ENCODE measurements at places on chromosomes 7 and 10.

GRCh38 chr10:31390804-31391203 is 71.8 kb downstream of the ZEB1 start:
- no peak for DNase-seq

DNA sequence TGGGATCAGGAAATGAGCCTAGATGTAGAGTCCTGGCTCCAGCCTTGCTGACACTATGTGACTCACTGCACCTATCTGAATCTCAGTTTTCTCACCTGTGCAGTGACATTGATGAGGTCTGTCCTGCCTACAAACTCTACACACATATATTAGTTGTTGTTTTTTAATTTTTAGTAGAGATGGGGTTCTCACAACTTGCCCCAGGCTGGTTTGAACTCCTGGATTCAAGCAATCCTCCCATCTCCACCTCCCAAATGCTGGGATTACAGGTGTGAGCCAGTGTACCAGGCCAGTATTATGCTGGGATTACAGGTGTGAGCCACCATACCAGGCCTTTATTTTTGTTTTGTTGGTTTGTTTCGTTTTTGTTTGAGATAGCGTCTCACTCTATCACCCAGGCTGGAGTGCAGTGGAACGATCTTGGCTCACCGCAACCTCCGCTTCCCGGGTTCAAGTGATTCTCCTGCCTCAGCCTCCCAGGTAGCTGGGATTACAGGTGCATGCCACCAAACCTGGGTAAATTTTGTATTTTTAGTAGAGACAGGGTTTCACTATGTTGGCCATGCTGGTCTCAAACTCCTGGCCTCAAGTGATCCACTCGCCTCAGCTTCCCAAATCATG is 11.8 kb upstream of the DDIT4 start:
- DNase-seq: no peak

DNA sequence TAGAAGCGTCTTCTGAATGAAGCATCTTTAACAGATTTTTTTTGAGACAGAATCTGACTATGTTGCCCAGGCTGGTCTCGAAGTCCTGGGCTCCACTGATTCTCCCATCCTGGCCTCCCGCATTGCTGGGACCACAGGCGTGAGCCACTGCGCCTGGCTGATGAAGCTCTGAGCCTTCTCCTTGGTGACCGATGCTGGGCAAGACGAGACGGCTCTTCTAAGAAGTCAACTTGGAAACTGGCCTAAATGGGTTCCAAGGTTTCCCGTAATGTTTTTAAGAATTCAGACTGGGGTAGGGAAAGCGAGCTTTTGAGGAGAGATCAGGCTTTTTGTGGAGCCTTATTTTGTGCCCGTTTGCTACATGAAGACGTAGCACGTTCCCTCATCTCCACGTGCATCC is 224.5 kb downstream of the ZMYND11 start:
- no peak for DNase-seq

DNA sequence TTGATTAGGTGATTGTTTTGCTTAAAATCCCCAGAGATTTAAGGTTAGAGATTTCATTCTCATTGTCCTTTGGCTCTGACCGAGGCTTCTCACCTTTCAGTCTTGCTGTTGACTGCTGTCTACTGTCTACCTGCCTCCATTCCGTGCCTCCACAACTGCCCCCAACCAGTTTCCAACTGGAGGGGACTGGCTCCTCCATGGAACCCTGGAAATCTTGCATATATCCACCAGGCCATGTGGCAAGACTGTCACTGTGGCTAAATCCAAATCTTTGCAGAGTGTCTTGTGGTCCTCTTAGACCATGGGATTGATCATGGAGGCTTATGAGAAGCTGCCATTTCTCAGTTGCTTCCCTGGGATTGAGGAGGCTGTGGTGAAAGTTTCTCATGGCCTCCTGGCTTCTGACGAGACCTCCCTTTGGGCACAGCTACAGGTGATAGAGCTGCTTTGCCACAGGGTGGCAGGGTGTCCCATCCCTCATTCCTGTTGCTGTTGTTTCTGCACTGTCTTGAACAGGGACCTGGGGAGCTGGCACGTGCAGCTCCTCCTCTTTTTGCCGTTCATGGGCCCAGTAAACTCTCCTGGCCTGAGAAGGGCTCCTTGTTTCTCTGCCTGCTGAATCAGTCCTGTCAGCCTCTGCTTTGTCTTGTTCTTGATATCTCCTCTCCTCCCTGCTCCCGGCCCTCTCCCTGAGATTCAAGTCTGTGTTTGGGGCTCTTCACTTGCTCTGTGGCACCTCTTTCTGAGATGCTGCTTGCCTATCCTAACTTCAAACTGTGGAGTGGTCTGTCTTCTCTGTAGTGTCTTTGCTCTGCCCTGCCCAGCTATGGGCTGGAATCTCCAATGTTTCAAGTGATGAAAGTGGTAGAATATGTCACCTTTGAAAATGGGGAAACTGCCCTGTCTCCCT is 63.6 kb upstream of the IGFBP3 start:
- no peak for DNase-seq

- DNase-seq: no peak
Measured at GRCh38 chr10:5490032-5490431, 9.3 kb downstream of the CALML5 start.

- DNase-seq: no peak
Measured at GRCh38 chr10:103657061-103657591, 163.6 kb downstream of the NEURL1 start.

DNA sequence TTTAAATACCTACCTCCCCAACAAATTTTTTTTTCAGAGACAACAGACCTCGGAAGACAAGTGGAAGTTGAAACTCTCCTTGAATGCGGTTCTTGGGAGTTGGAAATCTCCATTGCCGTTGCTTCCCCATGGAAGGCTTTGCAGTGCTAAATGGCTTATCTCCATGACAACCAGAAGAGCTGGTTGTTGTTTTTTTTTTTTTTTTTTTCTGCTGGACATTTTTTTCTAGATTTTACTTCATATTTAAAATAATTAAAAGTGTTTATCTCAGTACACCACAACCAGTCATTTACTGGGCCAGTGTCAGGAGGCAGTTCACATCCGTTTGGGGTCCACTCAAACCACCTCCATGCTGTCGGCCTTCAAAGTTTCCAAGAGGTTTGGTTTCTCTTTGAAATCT is 348.5 kb upstream of the PRKCQ start:
- DNase-seq: peak; percentile 62

DNA sequence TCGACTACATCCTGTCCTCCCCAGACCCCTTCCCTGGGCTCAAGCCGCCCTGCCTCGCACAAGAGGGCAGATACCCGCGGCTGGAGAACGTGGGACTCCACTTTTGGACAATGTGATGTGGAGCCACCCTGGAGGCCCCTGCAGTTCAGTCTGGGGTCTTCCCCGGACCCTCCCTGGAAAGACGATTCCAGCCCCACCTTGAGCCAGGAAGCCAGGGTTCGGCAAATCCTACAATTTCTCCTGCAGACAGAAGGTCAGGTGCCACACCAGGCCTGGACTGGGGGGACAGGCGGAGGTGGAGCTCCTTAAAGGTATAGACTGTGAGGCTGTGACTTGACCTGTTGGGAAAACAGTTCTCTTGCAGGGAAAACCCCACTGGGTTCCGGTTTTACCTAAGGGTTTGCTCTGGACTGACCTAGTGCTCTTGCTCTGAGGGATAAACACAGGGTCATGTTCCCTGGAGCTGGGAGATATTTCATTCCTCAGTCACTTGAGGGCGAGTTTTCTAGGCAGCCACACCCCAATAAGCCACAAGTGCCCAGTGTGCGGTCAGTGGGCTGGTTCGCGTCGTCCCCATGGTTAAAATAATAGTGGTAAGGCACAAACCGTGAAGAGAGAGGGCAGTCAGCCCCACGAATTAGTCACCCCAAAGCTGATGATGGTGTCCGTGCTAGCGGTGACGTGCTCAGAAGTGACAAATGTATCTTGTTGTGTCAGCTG is 1.6 kb downstream of the FOXL3 start:
- DNase-seq: no peak

DNA sequence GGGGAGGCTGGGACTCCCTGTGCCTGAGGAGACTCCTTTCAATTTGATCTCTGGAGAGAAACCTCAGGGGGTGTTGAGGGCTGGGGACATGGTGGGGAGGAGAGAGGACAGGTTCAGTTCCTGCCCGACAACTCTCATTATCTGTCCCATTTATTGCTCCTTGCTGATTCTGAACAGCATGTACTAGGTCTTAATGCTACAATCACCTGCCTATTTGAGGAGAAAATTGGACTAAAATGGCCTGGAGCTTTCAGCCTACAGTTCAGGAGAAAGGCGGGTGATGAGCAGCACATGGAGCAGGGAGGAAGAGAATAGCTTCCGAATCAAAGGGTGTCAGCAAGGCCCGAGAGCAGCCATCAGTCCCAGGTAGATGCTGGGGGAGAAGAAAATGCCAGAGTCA is 30.0 kb upstream of the ADCYAP1R1 start:
- DNase-seq: no peak

- no peak for DNase-seq
Measured at GRCh38 chr10:16646181-16647059, 124.7 kb upstream of the C1QL3 start.

GRCh38 chr10:132199268-132199853 is 12.6 kb downstream of the DPYSL4 start:
- no peak for DNase-seq

DNA sequence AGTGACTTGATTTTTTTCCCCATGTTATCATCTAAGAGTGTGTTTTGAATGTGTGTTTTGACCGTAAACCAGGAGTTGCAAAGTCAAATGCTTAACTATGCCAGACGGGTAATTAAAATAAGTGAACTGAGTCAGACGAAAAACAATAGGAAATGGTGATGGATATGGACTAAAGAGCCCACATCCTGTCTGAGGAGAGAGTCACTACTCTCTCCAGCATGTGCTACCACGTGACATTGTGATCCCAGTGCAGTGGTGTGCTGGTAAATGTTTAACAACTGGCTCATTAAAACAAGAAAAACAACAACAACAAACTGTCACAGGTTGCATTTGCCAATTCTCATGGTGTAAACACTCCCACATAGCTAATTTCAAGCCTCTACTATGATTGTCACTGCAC is 164.3 kb downstream of the SUGCT start:
- no peak for DNase-seq

DNA sequence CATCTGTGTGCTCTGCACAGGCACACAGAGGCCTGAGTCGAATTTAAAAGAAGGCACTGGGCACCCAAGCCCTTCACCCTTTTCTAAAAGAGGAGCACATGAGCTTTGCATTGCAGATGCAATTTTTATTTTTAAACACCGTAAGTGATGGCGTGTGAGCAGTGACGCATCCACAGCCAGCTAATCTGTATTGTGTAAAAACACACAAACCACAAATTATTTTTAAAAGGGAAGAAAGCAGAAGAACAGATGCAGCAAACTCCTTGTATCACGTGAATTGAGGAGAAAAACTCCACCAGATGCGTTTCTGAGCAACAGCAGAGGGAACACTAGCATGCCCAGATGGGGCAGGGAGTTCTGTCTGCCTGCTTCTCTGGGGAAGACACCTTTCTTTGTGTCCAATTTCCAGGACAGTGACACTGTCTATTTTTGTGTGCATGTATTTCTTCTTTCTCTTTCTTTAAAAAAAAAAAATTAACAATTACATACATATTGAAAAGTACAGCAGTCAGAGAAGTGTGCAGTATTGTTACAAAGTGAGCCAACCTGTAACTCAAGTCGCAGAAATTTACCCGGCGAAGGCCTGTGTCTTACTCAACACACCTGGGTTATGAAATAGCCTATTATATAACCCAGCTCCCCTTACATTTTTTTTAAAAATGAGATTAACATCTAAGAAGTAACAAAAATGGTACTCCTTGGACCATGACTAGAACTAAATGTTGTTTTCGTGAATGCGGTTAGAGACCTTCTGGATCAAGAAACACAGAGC is 39.2 kb downstream of the EEPD1 start:
- DNase-seq: no peak

GRCh38 chr7:18356191-18356645 is 139.3 kb upstream of the HDAC9 start:
- peak; percentile 57 for DNase-seq

GRCh38 chr10:102408131-102408727 is 10.4 kb downstream of the PSD start:
- DNase-seq: no peak

- DNase-seq: no peak
Measured at GRCh38 chr10:97585439-97585811, 1.2 kb downstream of the HOGA1 start.

GRCh38 chr10:8840356-8840755 is 785.9 kb downstream of the GATA3 start:
- no peak for DNase-seq

- DNase-seq: no peak
Measured at GRCh38 chr7:11327633-11328032, 354.0 kb downstream of the PHF14 start.

GRCh38 chr7:157423886-157424565 is 87.2 kb downstream of the DNAJB6 start:
- DNase-seq: no peak

GRCh38 chr10:24488631-24489030 is 235.1 kb downstream of the ARHGAP21 start:
- no peak for DNase-seq

- peak; percentile 29 for DNase-seq
Measured at GRCh38 chr7:116940689-116941370, 12.5 kb upstream of the ST7 start.

DNA sequence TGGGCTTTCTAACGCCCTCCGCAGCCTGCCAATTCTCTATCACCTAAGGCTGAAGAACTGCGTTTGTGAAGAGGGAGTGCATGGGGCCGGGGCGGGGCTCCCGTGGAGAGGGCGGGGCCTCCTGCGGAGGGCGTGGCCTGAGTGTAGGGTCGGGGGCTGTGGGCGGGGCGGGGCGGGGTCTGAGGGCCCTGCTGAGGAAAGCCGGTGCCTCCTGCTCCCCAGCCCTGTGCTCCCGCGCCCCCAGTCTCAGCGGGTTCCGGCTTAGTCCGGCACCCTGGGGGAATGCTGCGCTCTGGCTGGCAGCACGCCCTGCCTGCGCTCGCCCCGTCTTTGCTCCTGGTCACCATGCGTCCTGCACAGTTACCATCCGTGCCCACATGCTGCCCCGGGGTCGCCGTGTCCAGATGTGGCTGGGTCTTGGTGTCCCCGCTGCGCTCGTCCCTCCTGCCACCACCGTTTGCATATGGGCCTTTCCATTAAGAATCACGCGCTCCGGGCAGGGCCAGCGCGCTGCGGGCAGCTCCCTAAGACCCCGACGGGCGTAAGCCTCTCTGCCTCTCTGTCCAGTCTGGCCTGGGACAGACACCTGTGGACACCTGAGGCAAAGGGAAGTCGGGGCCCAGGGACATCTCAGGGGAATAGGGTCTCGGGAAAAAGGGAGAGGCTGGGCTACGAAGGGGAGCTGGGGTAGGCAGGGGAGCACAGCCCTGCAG is 144.0 kb upstream of the RET start:
- peak; percentile 69 for DNase-seq

- no peak for DNase-seq
Measured at GRCh38 chr7:11416641-11417458, 415.1 kb downstream of the THSD7A start.

DNA sequence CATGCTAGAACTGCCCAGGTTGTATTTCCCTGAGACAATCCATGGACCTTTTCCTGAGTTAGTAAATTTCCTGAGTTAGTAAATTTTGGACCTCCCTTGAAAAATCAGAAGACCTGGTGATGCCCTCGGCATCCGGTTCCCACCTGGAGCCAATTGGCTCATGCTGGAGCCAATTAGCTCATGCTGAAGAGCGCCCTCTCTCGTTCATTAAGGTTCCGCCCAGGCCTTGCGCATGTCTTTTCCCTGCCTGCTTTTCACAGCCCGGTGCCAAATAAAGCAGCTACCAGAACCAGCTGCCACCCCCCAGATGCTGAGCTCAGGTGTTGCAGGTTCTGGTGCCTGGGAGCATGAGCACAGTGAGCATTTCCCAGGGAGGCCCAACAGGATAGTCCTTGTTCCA is 96.2 kb downstream of the APBB1IP start:
- DNase-seq: no peak

GRCh38 chr7:22378199-22378980 is 21.4 kb upstream of the RAPGEF5 start:
- no peak for DNase-seq
